HS-27A (cell line): ENCODE measurements at places on chromosomes 4 and X.

DNA sequence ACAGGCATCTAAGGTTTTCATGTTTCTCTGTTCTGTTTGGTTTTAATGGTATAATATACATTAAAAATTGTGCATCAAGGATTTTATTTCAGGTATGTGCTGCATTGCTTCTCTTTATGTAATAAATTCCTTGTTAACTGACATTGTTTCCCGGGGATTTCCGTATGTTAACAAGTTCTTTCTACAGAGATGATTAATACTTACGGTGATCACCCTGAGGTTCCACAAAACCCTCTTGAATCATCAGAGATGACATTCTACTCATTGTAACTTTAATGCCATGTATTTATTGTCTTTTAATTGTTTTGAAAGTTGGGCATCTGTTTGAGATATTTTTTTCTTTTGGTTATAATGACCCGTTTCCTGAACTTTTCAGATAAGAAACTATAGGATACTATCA, 37.5 kb downstream of the ARHGAP10 start:
- DNase-seq, result no peak

DNA sequence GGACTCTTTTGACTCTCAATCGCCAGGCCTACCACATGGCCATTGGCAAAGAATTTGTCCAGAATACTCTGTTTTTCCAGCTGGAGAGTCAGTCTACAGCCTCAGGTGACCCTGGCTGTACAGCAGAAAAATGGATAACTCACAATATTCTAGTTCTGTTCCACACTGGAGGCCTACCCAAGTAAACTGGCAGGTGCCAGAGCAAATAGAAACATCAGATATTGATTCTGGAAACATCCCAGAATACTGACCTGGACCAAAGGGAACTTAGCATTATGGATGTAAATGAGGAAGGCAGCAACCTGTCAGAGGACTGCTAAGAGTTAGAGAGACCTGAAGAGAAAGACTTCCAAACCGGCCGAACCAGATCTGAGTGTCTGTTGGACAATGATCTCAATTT, 147.9 kb upstream of the SMAD1 start:
- DNase-seq, result no peak

DNA sequence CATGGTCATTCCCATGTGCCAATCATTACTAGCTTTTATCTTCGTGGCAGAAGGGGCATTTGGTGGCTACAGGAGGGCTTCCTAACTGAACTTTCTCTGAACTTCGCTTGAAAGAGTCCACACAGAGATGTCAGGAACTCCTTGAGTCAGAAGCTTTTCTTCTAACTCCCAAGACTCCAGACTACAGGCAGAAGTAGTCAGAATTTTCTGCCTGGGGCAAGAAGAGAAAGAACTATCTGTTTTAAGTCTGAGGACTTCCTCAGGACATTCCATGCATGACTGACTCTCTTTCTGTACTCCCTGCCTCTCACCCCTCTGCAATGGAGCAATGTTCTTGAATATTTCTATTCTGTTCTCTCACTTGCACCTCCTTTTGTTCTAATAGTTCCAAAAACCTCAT, 170.5 kb upstream of the TBC1D9 start:
- no peak for DNase-seq

- DNase-seq, result no peak
Measured at GRCh38 chr4:78756776-78757175, 19.4 kb upstream of the BMP2K start.

DNA sequence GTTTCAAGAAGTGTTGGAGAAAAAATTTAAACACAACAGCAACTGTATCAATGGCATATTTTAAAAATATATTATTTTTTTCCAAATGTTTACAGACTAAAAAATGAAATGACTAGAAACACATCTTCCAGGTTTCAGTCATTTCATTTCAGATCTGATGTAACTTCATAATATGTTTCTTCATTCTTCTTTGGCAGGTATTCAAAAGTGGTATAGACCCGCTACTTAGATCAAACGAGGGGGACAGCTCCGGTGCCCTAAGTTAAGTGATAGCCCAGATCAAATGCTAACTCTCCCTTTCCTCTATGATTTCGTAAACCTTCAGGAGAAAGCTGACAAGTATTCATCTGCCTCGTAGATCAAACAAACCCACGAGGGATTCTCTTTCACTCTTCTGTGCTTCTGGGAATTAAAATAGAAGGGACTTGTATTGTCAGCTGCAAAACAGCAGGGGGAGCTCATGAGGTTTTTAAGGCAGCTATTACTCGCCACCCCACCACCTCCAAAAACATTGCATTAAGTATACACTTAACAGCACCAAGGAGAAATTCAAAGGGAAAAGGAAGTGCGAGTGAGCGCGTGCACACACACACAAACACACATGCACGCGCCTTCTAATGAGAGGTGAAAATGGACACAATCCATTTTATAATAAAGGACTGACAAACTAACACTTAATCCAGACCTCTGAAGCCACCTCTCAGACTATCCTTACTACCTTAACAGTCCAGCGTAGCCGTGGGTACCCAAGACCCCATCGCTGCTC, 21.4 kb downstream of the HELT start:
- DNase-seq, result peak; percentile 7

GRCh38 chrX:65610481-65610880, 57.0 kb upstream of the MSN start:
- DNase-seq, result no peak

DNA sequence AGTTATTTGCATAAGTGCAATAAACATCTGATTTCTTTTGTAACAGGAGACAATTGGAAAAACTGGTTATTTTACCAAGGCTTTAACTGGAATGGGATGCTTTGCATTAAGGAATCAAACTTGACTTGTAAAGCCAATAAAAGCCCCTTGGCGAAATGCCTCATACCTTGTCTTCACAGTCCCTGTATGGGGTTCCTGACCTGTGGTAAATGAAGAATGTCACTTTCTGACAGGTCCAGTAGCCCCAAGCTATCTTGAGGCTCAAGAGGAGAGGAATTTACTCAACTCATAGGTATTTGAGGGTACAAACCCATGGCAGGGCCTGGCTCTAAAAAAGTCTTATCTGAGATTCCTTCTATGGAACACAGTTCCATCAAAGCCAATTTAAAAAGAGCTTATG, 78.0 kb downstream of the ACOX3 start:
- DNase-seq, result no peak

DNA sequence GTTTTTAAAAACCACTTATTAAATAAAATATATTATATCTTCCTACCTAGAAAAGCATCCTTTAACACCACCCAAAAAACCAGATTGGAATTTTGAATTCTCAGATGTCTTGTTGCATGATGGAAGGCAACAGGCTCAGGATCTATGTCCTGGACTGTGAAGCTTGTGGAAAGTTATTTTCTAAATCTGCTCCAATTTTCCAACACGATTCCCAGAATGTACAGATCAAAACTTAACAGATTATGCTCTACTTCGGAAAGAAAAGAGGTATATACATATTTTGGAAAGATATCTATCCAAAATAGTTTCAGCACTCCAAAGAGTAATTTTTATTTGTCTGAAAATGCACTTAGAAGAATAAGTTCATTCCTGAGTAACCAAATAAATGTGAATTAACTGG, 291.7 kb upstream of the EMCN start:
- DNase-seq, result no peak
